ENCODE measurements at places on chromosomes 6 and 20.

DNA sequence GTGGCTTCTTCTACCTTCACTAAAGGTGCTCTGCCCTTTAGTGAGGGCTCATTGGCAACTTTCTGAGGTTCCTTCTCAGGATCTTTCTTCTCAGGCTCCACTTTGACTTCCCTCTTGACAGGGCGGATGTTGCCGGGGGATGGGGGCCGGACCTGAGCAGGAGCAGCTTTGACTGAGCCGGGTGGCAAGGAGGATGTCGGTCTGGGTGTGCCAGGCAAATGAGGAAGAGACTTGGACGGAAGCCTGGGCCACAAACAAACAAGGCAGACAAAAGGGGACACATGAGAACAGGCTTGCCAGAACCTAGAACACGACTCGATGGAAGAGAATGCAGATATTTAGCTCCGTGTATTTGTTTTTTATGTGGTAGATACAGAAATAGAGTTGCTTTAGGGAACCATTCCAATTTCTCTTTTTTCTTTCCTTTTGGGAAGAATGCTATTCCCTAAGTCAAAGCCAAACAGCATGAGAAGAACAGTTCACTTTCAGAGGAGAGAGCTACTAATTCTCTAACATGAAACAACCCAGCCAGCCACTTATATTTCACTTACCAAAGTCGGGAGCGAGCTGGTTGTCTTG is 76.2 kb upstream of the BCLAF1 start:
- no peak for DNase-seq

- peak; percentile 63 for DNase-seq
These were observed 12.2 kb downstream of the SUN5 start for GRCh38 chr20:32991792-32992641.

DNA sequence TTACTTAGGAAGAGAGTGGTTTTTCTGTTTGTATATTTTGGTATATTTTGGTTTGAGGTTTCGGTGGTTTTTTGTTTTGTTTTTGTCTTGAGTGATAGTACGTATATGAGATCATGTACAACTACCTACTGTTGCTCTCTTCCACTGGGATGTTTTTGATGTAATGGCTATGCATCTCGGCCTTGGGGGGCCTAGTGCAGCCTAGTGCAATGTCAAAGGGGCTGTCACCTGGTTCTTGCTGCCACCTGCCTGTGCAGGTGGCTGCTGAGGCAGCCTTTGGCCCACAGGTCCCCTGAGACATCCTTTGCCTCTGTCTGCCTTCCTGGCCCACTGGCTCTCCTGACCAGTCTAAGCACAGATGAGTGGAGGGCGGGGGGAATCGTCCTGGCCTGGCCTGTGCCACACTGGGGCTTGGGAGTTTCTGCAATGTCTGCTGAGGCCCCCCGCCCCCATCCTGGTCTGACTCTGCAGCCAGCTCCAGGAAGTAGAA is 546.6 kb downstream of the CD83 start:
- no peak for DNase-seq

DNA sequence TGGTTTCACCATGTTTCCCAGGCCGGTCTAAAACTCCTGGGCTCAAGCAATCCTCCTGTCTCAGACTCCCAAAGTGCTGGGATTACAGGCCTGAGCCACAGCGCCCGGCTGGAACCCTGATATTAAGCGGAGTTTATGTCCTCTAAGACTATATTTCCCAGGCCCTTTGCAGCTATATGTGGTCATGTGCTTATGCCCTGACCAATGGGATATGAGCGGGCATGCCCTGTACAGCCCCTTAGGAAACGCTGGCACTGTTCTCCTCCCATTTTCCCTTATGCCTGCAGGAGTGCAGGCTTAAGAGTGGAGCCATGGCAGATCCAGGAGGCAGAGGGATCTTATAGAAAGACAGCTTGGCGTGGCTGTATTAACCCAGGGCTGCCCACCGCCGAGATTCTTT is 29.9 kb downstream of the RSPO4 start:
- DNase-seq, result no peak

- no peak for DNase-seq
These were observed 105.6 kb downstream of the RALGAPA2 start for GRCh38 chr20:20606881-20607280.

- DNase-seq, result no peak
These were observed 64.1 kb upstream of the BEND6 start for GRCh38 chr6:56890683-56891429.

DNA sequence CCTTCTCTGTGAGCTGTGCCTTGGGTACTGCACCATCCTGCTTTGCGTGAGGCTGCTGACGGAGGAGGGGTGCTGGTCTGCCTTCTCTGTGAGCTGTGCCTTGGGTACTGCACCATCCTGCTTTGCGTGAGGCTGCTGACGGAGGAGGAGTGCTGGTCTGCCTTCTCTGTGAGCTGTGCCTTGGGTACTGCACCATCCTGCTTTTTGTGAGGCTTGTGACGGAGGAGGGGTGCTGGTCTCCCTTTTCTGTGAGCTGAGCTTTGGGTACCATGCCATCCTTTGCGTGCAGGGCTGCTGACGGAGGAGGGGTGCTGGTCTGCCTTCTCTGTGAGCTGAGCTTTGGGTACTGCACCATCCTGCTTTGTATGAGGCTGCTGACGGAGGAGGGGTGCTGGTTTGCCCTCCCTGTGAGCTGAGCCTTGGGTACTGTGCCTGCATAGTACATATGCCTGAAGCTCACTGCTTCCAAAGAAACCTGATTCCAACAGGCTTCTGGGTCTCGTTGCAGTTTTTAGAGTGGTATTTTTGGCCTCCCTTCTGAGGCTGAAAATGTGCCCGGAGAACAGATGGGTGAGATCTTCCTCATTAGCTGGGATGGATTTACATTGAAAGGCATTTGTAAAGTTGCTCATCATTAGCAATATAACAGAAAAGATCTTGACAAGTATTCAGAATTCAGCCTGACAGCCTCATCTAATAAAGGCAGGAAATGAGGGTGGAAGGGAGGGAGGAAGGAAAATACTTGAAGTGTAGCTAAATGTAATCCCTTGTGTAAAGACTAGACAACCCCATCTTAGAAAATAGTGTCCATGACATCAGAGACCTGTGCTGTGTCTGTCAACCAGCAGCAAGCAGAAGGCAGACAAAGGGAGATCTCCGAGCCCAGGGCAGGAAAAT is 46.8 kb upstream of the UNC93A start:
- peak; percentile 81 for DNase-seq

DNA sequence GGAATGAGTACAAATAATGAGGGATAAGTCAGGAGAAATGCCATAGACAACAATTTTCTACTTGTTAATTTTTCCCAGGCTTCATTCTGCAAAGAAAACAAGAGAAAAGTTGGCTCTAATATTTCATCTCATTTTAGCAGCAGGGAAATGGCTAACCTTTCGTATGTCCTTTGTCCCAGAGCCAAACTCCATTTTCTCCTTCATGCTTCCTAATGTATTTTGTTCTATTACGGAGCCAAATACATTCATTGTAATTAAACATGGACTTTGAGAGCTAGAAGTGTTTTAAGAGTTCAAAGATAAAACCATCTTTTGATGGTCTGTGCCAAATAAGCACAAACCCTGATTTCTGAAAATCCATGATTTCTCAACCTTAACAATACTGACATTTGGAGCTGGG is 136.9 kb downstream of the PTCHD4 start:
- no peak for DNase-seq

DNA sequence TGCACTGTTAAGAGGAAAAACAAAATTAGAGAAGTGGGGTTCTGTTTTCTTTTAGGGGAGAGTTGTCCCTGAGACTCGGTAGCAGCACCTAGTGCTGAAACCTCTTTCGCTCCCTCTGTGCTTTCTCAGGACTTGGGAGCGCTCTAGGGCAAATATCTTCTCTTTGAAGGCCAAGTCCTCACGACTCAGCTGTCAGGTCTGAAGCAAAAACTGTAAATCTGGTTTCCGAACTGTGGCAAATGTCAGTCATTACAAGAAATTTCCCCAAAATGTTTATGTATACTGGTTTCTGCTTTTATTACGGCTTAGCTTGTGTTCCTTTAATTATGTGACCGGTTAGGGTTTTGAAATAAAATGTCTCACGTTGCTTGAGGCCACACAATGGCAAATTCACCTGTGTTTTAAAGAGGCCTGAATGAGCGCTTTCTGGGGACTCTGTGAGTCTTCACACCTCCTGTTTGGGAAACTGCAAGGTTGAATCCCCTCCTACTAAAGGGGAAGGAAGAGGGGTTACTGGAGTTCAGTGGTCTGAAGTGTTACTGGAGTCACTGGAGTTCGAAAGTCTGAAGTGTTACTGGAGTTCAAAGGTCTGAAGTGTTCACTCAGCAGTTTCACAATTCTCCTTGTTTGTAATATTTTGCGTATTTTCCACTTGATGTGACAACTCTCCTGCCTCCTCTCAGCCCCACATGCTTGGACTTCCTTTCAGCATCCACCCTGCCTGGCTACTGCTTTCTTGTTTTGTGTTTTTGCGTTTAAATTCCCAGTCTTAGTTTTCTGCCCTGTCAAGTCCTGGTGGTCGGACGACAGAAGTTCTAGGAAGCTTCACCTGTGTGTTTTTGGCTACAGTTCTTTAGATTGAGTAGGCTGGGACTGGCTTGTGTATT is 1.6 kb downstream of the SMPDL3A start:
- no peak for DNase-seq

GRCh38 chr20:44547419-44547818 is 25.5 kb upstream of the SERINC3 start:
- DNase-seq, result no peak

DNA sequence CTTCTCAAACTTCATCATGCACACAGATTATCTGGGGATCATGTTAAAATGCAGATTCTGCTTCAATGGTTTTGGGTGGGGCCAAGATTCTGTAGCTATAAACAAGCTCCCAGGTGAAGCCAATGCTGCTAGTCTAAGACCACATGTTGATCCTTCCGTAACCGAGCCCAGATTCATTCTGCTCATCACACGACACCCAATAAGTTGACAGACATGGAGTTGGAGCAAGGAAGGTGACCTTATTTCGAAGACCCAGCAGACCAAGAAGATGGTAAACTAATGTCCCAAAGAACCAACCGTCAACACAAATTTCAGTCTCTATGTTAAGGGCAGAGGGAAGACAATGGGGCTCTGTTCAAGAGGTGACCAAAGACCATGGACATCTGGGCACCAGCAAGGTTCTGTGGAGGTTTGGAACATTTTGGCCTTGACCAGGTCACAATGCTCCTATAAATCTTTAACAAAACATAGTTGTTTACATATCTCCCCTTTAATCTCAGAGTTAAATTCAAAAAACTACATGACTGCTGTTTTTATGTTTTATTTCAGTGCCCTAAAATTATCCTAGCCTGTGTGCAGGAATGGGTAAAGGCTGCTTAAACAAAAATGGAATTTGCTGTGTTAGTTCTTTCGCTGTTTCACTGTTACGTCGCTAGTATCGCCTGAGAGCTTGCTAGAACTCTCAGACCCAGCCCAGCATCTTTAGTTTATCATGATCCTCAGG is 50.1 kb downstream of the SPTLC3 start:
- no peak for DNase-seq

DNA sequence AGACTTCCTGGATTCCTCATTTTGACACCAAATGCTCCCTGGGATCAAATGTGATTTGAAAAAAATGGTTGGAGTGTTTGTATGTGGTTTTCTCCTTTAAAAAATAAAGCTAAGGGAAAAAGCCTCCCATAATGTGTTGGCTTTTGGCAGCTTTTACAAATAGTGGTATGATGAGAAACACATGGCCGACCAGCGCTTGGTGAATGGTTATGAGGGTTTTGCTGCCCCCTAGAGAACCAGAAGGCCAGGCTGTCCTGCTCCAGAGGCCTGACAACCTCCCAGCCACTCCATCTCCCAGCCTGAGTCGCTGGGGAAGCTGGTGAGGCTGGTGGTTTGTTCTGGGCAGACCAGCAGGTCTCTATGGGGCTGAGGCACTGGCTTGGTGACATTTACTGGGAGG is 69.3 kb downstream of the CLIC5 start:
- DNase-seq, result no peak

- DNase-seq, result no peak
These were observed 210.7 kb upstream of the CNR1 start for GRCh38 chr6:88376768-88377387.

- DNase-seq, result peak; percentile 45
These were observed 859 bp upstream of the SMIM29 start for GRCh38 chr6:34249469-34250261.

DNA sequence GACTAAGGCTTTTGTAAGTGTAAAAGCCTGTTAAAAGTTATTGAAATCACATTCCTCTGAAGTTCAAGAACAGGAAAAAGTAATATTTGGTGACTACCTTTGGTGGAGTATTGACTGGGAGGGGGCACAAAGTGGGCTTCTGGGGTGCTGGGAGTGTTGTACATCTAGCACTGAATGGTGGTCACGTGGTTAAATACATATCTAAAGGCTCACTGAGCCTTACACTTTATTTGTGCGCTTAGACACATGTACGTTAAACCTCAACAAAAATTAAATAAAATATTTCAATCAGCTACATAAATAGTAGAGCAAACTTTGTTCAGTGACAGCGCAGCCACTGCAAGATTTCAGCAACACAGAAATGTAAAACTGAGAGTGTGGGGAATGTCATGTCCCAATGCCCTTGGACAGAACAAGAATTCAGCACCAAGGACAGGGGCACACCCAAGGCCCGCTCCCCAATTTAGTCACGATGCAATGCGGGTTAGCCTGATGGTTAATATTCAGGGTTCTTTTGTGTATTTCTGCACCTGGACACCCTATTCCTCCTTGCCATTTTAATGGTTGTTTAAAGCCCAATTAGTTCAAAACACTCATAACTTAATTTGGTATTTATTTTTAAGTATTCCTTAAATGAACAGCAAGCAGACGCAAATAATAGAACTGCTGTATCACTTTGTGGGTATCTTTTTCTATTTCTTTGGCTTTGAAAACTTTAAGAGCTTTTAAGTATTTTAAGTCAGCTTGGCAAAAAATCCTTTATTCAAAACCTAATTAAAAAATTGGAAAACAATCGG is 37.4 kb downstream of the ANGPT4 start:
- no peak for DNase-seq

- peak; percentile 76 for DNase-seq
These were observed 192.5 kb downstream of the COL9A1 start for GRCh38 chr6:70110126-70111022.

DNA sequence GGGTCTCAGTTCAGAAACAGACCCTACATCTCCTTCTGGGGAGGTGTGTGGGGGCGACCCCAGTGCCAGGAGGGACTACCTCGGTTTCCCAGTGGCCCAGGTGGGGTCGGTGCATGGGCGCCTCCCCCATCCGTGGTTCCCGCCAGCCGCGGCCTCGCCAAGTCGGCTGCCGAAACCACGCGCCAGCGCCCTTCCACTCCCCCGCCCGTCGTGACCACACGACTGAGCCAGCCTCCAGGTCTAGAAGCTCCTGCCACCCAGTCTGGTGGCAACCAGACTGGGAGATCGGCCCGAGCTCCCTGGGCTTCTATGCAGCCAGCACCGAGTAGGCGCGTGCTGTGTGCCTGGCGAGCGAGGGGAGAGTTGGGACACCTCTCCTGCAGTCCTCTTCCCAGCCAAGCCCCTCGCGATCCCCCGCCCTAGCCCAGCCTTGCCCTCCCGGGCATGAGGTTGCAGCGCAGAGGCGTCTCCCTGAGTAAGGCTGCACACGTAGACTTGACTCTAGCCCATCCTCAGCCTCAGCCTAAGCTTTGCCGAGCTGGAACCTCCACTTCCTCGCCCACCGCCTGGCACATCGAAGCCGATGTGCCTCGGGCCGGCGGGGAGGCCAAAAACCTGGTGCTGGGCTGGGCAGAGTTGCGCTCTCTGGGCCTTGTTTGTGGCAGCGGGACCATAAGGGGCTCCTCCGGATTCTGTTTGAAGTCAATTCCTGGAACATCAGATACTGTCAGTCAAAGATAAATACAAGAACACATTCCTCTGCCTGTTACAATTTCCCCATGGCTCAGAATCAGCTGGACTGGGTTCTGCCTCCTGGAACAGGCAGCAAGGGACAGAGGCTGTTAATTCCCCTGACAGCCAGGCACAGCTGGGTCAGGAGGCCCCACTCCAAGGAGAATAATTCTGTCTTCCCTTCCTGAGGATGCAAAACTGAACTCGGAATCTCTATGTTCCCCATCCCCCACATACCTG is 1.5 kb upstream of the CPNE5 start:
- no peak for DNase-seq

Data from NCI-H524 (cell line).